ENCODE measurements at places on chromosomes 3 and 15. TPM values are rescaled to one million over a fixed set of nuclear protein-coding genes. Genes with fewer than 3 reads are reported as not detected.

The AGBL1 gene
- not detected for total RNA-seq

The REC114 gene
- not detected for total RNA-seq

The RMDN3 gene
- total RNA-seq: 23.8 TPM

The NEK11 gene
- total RNA-seq: 4.8 TPM

The GCNT3 gene
- total RNA-seq: 125 TPM

The OR5K2 gene
- total RNA-seq: not detected

The ACP3 gene
- total RNA-seq: not detected

The CHRNB4 gene
- 1.3 TPM for total RNA-seq

The CMTM8 gene
- total RNA-seq: 12.8 TPM

The RLBP1 gene
- total RNA-seq: not detected
